Fibroblast of skin of right biceps (primary cell): ENCODE measurements at places on chromosomes 1 and 21.

GRCh38 chr21:24594082-24594481 is 1013.2 kb downstream of the MRPL39 start:
- DNase-seq, result no peak

DNA sequence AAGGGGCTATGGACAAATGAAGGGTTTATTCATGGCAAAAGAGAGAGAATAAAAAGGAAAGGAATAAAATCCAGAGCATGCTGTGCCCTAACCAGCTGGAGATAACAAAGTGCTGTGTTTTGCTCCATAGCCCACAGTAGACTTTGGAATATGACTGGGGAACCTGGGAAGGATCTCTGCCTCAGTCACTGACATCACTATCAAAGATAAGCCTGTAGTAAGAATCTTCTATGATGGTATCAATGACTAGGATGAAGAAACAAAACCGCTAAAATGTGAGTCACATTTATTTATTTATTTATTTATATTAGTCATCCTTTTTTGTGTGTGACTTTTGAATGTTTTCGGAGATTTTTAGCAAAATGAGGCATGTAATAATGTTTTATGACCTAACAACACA is 56.3 kb downstream of the NVL start:
- DNase-seq, result peak; percentile 33

DNA sequence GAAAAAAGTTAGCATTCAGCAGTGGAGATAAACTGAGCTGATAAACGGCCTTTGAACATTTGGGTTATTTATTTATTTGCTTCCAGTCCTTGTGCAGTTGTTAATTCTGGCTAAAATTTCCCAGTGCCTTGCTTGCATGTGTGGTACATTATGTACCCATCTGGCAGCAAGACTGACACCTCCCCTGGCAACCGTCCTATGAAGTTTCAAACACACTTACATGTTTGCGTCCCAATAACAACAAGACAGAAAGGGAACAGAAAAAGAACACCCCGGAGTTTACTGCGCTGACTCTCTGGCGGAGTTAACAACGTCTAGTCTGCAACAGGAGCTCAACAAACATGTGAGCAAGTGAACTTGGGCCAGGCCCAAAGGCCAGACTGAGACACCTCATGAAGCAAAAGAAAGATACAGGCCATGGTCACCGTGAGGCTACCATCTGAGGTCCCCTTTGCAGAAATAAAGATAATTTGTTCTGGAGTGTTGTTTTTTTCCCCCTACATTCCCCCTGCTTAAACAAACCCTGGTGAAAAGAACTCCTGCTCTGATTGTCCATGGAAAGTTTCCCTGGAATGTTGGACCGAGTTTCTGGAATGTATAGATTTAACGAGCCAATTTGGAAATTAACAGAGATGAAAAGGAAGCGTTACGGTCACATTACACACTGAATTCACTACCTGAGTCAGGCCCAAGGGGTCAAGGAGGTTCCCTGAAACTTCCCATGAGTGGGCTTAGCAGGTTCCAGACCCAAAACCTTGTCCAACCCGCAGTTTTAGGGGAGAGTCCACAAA is 33.4 kb downstream of the TRABD2B start:
- peak; percentile 12 for DNase-seq

DNA sequence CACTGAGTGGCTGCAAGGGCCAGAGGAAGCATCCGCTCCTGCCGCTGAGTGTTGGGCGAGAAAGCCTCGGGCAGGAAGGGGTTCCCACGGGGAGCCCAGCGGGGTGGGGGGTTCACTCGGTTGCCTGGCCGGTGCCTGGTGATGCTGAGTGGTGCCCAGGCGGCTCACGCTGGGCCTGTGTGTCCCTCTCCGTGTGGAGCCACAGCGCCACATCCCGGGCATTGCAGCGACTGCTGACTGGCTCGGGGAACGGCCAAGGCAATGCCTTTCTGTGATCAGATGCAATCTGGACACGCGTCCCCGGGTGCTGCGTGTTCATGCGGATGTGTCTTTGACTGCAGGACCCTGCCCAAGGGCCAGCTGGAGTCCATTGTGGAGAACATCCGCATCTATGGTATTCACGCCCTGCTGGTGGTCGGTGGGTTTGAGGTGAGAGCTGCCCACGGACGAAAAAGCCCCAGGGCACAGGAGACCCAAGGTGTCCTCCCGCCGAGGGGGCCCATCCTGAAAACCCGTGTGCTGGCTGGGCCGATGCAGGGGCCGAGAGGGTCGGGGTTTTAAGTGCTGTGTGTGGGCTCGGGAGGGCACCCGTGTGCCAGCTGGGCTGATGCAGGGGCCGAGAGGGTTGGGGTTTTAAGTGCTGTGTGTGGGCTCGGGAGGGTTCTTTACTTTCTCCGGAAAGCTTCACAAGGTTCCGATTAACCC is 16.4 kb downstream of the CFAP410 start:
- DNase-seq, result no peak

- peak; percentile 83 for DNase-seq
Measured at GRCh38 chr1:93810316-93810715, 68.7 kb downstream of the DNTTIP2 start.

- DNase-seq, result no peak
Measured at GRCh38 chr1:245678860-245679411, 524.2 kb downstream of the KIF26B start.

GRCh38 chr1:202173993-202174392 is 13.6 kb upstream of the PTPN7 start:
- no peak for DNase-seq

DNA sequence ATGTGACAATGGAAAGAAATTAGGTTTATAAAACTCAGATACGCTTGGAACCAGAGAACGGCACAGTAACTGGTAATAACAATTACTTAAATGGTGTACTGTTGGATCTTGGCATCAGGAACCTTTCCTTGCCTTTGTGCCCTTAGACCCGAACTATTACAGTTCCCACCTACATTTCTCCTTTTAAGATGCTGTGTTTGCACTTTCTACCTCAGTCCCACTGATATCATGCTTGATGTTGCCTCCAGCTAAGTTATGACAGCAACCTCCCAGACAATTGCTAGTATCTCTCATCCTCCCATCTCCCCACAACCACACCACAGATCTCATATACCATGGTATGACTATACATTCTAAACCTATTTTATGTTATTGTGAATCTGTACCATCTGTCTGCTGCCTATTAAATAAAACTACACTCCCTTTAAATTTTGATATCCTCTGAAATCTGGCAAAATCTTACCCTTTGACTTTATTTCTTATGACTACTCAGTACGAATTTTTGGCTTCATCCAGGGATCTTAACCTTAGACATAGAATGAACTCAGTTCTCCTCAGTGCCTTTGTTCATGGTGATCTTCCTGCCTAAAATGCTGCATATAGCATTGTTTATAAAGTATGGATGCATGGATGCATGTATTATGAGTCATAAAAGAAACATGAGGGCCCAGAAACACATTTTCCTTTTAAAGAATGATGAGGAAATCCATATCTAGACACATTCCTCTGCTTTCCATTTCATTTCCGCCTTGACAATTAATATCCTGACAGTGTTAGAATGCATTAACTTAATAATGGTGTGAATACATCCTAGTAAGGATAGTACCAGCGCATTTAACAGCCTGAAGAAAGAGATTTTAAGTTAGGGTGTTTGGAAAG is 64.1 kb downstream of the LRRC8D start:
- peak; percentile 70 for DNase-seq

DNA sequence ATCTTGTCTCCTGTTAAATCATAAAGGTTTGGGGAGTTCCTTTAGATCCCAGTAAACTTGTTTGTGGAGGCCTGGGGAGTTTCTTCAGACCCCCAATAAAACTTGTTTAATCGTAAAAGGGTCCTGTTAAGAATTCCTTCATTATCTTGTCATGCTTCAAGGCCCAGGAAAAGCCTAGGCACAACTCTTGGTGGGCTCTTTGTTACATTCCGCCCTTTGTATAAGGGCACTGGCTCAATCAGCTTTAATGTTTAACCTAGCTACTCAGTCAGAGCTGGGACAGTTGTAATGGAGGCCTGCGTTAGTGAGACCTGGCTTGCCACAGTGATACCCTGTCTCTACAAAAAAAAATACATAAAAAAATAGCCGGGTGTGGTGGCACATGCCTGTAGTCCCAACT is 77.2 kb downstream of the MPZL1 start:
- DNase-seq, result no peak
